ENCODE measurements at places on chromosomes 3 and 15.

- DNase-seq = no peak
Measured at GRCh38 chr3:127439621-127440020, 150.9 kb downstream of the TPRA1 start.

DNA sequence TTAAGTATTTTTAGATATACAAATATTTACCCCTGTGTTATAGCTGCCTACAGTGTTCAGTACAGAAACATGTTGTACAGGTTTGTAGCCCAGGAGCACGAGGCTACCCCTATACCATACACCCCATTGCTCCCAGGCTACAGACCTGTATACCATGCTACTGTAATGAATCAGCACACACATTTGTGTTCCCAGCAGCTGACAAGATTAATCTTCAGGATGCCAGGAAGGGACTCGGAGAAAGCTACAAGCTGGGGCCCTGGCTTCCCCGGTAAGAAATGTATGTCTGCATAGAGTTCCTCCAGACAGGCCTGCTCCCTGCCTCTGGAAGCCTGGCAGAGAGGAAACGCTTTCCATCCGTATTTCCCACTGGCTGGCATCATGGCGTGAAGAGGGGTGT lies 136.5 kb downstream of the XXYLT1 start:
- no peak for DNase-seq

- DNase-seq = no peak
Measured at GRCh38 chr15:88747631-88748030, 55.6 kb upstream of the ACAN start.

DNA sequence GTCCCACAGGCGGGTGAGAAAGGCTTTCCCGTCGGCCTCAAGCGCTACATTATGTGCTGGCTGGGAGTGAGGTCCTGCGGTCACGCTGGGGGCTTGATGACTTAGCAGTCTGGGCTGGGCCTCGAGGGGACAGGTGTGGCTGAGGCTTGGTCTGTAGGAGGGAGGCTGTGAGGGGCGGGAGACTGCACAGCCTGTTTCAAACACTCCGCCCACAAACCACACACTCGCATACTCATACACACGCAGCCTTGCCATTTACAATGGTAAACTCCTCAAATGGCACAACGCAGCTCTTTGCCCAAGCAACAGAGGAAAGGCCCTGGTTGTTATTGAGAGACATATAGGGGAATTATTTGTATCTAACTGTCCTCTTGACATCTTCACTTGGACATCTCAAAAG lies 32.4 kb upstream of the RASGRF1 start:
- DNase-seq = no peak

DNA sequence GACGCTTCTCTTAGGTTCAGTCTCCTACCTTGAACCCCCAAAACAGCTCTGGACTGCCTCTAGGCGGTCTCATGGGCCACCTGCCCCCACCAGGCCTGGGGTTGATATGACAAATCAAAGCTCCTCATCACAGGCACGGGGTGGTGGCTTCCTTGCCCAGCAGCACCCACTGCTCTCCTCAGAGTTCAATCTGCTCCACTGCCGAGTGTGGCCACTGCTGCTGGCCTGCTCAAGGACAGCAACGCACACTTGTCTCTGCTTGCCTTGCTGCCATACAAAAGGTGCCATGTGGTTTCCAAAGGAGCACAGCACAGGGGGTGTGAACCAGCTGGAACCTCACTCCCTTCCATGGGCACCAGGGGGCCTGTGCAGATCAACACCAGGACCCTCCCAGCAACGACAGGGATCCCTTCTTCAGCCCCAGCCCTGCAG lies 10.2 kb downstream of the KBTBD13 start:
- no peak for DNase-seq

DNA sequence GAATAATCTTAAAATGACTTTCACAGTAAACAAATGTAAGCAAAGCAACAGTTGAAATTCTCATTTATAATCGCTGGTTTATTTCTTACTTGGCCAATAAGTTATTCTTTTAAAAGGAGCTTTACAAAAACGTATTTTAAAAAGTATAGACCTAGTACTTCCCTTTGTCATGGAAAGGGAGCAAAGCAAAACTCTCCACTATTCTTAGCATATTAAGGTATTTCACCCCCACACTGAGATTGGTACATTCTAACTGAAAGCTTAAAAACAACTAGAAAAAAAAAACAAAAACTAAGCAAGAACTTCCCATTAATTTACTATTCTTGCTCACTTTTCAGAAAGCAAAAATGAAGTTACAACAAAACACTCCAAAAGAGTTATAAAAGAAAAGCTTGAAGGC lies 1.5 kb downstream of the ATG3 start:
- no peak for DNase-seq

DNA sequence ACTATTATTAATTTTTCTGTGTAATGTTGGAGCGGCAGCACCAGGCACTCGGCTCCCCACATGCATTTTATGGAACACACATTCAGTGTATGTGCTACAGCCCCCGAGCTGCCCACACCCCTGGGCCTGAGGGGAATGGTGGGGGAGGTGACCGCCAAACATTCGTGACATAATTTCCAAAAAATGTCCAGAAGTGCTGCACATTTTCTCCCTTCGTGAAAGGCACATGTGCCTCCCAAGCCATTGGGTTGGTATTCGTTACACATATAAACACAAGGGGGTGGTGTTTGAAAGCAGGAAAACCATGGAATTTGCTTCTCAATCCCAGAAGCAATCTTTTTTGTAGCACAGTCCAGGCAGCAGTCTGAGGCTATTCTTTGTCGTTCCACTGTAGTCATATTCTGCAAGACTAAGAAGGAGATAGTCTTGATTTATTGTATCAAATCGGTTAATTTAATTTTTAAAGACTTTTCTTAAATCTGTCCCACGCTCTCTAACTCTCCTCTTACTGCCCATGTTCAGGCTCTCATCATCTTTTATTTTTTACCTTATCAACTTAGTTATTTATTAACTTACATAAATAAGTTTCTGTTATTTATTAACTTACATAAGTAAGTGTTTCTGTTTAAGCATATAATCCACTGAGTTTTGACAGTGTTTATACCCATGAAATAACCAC lies 39.2 kb upstream of the POLR2M start:
- no peak for DNase-seq

- DNase-seq = no peak
Measured at GRCh38 chr3:18233987-18234716, 191.0 kb downstream of the SATB1 start.

DNA sequence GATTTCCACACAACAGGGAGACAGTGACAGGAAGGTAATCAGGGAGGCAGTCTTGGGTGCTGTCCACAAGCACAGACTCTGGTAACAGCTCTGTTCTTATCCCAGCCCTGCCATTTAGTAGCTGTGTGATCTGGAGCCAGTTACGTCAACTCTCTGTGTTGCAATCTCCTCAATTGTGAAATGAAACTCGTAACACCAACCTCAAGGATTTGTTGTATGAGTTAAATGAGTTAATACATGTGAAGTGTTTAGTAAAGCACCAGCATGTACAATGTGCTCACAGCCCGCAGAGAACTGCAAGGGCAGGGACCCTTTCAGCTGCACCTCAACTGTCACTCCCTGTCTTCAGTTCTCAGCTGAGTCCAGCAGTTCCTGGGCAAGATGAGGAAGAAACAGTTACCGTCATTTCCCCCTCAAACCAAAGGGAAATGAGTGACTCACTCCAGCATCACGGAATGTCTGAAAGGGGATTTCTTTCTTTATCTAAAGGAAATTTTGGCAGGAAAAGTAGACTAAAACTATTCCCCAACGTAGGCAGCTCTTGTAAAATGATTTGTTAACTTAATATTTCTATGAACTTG lies 39.9 kb upstream of the MB21D2 start:
- no peak for DNase-seq

All from activated CD4-positive, alpha-beta T cell treated with anti-CD3 and anti-CD28 coated beads for 1 hour (primary cell).